Epithelial cell of proximal tubule (primary cell): ENCODE measurements at places on chromosomes 1 and 21. TPM values are rescaled to one million over a fixed set of nuclear protein-coding genes. Genes with fewer than 3 reads are reported as not detected.

DNA sequence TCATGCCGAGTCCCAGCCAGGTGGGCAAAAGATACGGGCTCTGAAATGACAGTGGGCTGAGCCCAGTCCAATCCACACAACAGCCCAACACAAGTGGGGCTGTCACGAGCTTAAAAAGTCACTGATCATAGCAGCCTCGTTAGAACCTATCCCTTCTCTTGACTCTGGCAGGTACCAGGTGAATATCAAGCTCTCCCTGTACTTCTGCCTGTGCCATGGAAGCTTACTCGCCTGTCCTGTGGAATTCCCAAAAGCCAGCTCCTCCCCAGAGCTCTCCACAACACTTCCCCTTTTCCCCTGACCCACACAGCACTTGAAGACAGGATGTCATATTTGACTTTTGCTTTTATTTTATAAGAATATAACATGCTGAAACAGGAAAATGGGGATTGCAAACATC, 5.9 kb downstream of the RGS16 start:
- no peak for DNase-seq

GRCh38 chr1:24790490-24790889, 45.2 kb downstream of the CLIC4 start:
- no peak for DNase-seq

DNA sequence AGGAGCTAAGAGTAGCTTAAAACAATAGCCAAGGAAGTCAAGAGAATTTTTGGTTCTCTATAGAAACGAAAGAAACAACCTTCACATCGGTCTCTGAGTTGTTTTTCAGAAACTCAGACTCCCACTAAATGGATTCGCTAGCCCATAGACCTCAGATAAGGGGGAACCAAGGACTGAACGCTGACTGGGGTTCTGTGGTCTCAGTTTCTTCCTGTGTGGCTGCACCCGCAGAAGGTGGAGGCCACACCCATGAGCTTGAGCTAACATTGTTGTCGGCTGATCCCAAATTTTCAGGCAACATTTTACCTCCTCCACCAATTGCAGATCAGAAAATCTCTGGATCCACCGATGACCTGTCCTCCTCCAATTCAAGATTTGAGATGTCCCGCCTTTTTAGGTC, 456.1 kb downstream of the AJAP1 start:
- DNase-seq, result no peak

DNA sequence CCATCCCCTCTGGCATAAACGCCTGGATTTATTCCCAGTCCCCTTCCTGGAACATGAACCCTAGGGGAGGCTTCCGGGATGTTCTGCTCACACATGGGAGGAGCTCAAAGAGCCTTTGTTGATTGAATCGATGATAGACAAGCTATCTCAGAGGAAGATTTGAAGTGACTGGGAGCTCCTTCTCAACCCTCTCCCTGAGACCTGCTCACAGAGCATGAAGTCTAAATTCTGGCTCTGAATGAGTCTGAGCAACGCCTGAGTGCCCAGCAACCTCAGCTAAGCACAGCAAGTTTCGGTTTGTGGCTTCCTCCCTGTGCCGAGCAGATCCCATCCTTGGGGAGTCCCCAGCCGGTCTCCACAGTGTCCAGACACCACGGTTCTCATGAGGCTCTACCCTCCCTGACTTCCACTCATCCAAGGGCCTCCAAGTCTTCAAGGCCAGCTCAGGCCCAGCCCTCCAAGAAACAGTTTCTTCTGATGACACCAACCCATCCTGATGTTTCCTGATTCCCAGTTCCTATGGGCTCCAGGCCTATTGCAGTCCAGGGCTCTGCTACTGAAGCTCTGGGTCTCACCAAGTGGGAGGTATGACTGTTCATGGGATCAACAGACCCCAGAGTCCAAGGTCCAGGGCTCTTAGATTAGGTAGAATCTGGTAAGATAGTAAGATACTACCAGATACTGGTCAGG, 190.8 kb downstream of the DYRK1A start:
- no peak for DNase-seq

TNFSF4 gene
- total RNA-seq, result 0.29 and 0.35 TPM in 2 replicates

FAM43B gene
- total RNA-seq, result 0.36 and 0.81 TPM in 2 replicates

DNA sequence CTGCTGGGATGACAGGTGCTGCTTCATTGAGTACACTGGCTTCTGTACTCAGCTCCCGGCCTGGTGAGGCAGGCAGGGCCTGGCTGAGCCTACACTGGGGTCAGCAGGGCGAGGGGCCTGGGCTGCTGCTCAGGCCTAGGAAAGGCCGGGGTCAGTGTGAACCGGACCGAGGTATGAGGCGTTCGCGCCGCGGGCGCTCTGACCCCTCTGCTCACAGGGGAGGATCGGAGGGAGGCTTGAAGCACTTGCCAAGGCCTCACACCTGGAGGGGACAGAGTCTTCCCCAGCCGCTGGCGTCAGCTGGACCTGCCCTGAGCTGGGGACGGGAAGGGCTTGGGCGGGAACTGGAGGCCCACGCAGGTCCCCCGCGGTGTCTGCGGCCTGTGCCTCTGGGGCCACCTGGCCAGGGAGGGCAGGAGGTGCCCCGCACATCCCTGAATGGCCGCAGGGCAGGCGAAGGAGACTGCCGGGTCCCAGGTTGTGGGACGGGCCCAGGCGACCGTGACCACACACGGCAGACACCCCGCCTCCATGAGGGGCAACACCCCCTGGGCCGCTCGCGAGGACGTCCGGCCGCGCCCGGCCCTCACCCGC, 466 bp downstream of the PEX10 start:
- no peak for DNase-seq

TRIM46 gene
- 3.4 and 9.4 TPM in 2 replicates for total RNA-seq

DNA sequence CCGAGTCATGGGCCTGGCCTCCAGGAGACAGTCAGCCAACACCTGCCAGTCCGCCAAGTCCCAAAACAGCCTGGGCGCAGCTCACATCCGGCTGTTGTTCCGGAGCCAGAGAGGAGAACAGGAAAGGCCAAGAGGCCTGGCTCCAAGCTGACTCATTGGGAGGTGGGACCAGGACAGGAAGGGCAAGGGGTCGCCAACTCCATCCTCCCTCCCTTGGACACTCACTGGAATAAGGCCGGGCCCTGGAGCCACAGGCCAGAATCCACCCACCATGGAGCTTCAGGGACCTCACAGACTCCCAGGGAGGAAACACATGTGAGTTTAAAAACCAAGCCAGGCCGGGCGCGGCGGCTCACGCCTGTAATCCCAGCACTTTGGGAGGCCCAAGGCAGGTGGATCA, 25.1 kb upstream of the CLIC4 start:
- no peak for DNase-seq

- DNase-seq, result no peak
These were observed 23.5 kb downstream of the ADCY10 start for GRCh38 chr1:167890400-167890799.

DNALI1 gene
- total RNA-seq, result 3.5 and 16.4 TPM in 2 replicates

GRCh38 chr1:223083831-223084230, 59.2 kb downstream of the TLR5 start:
- DNase-seq, result no peak

DNA sequence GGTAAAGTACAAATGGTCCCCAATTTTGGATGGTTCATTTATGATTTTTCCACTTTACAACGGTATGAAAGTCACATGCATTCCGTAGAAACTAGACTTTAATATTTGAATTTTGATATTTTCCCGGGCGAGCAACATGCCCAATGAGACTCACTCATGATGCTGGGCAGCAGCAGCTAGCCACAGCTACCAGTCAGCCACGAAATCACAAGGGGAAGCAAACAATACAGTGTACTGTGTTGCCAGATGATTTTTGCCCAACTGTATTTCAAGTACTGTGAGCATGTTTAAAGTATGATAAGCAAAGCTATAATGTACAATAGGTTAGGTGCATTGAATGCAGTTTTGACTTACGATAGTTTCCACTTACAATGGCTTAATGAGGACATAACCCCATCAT, 266.8 kb downstream of the VAV3 start:
- DNase-seq, result no peak

FUBP1 gene
- total RNA-seq, result 81.2 and 133 TPM in 2 replicates

NEGR1 gene
- total RNA-seq, result 3.1 and 8.6 TPM in 2 replicates

PRDM16 gene
- under 0.01 and 0.06 TPM in 2 replicates for total RNA-seq

DNA sequence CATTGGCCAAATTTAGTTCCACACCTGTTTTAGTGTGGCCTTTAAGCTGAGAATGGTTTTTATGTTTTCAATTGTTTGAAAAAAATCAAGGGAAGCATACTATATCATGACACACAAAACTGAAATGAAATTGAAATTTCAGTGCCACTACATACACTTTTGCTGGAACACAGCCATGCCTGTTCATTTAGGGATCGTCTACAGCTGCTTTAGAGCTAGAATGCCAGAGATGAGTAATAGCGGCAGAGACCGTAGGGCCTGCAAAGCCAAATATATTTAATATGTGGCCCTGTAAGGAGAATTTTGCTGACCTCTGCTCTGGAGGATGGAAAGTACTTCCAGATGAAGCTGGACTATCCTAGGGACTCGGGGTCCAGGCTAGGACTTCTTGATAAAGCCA, 62.5 kb upstream of the LYST start:
- DNase-seq, result no peak

SMIM11 gene
- total RNA-seq, result 0.94 and 22.0 TPM in 2 replicates

MYBPHL gene
- total RNA-seq, result not detected in 2 replicates

NUDT4B gene
- total RNA-seq, result 6.9 and 30.9 TPM in 2 replicates
